ENCODE measurements at places on chromosomes 13 and 19.

GRCh38 chr19:41957161-41957837, 1.8 kb downstream of the RABAC1 start:
- no peak for DNase-seq

- DNase-seq: peak; percentile 46
These were observed 13.6 kb downstream of the ACP4 start for GRCh38 chr19:50803633-50804419.

GRCh38 chr19:46764817-46765291, 18.6 kb upstream of the STRN4 start:
- no peak for DNase-seq

DNA sequence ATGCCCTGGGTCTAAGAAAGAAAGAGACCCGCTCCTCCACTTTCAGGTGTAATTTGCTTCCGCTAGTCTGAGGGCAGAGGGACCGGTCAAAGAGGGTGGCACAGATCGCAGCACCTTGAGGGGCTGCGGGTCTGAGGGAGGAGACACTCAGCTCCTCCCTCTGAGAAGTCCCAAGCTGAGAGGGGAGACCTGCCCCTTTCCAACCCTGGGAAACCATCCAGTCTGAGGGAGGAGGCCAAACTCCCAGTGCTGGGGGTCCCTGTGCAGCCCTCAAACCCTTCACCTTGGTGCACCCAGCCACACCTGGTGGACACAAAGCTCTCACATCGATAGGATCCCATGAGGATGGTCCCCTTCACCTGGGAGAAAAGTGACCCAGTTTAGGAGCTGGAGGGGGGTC, 13.0 kb downstream of the MISP start:
- DNase-seq: no peak

DNA sequence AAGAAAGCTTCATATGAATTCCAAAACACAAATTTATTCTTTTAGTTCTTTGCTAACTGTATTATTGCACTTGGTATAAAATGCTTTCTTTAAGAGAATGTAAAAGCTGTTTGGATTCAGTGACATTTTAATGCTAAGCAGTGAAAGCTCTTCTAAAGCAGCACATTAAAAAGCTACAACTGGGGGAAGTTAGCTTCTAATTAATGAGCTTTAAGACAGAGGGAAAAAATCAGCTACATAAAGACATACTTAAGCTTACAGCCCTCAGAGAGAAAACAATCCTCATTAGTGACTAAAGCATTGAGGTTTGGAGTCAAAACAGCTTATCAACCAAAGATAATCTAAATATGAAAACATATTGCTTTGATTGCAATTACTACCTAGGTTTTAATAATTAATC, 1222.2 kb upstream of the SPRY2 start:
- no peak for DNase-seq

DNA sequence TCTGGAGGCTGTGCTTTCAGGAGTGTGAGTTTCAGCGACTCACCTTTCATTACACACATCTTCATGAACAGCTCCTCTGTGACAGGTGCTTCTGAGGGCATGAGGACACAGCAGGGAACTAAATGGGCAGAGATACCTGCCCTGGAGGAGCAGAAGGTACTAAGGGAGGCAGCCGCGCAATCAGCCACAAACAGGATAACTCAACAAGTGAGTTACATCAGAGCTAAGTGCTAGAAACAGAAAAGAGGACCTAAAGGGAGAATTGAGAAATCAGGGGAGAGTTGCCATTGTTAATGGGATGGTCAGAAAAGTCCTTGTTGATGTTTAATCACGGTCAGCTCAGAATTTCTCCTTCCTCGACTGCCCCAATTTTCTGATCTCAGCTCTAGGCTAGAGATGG, 42.5 kb downstream of the SYDE1 start:
- no peak for DNase-seq

All from NCI-H1105 (cell line).